Left ventricle myocardium inferior (tissue), 1 donor: ENCODE measurements at places on chromosomes 11 and 22. TPM values are rescaled to one million over a fixed set of nuclear protein-coding genes. Genes with fewer than 3 reads are reported as not detected.

Gene ALX4
- total RNA-seq: not detected

DNA sequence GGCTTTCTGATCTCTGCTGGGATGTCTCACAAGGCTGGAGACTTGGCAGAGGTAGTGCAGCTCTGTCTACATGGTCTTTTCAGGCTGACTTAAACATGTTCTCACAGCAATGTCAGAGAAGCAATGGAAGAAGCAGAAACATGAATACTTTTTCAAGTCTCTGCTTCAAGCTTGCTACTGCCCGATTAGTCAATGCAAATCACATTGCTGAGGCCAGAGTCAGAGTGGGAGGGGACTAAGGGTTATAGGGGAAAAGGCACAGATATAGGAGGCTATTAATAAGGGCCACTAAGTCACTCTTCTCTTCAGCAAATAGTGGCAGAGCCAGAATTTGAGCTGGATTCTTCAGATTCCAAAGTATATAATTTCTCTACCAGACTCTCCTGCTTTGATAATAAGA, 390.5 kb downstream of the TMEM135 start:
- no peak for DNase-seq

DNA sequence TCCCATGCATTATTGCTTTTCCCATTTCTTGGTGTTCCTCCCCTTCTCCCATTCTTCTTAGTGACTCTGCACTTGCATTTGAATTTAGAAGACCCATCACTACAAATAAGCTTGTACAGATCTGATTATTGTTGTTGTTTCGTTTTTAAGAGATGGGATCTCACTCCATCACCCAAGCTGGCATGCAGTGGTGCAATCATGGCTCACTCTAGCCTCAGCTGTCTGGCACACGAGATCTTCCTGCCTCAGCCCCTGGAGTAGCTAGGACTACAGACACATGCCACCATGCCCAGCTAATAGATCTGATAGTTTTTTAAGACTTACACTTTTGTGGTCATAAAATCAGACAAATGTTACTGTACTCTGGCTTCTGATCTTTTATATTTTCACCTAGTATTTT, 252.1 kb downstream of the DDX10 start:
- no peak for DNase-seq

GRCh38 chr11:121553806-121554205, 101.0 kb upstream of the SORL1-AS1 start:
- DNase-seq: no peak
